ENCODE measurements at places on chromosomes 7 and 10.

DNA sequence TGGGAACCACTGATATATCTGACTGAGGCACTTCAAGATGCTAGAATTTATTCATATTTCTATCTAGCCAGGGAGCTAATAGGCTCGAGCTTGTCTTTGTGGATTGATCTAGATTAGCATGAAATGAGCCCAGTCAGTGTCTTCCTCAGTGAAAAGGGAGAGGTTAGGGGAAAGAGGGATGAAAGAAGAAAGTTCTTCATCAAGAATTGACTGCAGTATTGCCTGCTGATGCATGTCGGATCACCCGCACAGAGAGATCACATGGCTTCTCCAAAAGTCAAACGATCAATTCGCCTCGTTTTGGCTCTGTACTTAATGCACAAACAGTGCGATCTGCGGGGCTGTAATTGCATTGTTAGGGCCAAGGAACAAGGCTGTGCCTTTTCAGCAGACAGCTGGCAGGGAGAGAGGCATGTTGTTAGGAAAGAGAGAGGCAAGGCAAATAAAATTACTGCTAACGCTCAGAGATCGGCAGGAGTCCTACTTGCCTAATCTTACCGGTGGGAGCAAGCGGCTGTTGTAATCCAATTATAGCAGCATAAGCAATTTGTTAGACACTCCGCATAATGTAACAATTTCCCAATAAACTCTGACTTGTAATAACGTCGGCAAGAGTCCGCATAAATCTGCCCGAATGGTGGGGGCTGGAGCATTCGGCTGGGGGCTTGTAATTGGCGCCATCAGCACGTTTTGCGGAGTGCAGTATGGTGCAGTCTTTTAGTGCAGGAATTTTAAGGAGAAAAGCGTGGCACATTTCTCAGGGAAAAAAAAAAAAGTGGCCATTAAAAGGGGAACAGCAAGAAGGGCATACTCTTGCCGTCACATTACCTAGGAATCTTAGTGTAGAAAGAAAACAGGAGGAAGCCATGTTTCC, 102.1 kb downstream of the POLL start:
- no peak for DNase-seq

DNA sequence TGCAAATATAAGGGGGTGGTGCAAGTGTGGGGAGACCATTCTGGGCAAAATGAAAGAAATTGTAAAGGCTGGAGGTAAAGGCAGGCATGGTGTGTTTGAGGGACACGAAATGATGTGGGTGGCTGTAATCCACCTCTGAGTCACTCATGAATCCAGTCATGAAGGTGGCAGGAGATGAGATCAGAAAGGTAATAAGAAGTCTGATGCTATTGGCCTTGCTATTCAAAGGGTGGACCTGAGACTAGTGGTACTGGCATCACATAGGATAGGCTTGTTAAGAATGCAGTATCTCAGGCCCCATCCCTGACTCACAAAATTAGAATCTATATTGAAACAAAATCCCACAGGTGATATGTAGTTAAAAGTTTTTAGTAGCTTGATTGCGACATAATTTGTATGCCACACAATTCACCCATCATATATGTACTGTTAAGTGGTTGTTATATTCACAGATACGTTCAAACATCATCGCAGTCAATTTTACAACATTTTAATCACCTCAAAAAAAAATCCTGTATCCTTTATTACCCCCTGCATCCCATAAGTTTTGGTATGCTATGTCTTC, 85.6 kb downstream of the ST8SIA6 start:
- DNase-seq: no peak

- DNase-seq: no peak
Observed at GRCh38 chr10:73773152-73773879, 8.5 kb upstream of the CHCHD1 start.

DNA sequence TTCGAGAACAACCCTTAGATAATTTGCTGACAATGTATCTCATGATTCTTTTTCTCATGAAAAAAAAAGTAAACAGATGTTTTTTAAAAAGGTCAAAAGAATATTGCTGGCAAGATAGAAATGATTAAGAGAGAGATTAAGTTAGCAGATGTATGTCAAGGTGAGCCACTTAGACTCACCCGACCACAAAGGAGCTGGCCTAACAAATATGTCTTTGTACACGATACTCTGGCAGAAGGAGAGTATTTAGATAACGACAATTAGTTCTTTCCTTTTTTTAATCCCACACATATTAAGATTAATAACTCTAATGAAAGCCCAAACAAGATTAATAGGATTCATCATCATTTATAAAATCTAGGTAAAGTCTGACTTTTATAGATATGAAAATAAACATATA, 156.7 kb downstream of the RAPGEF5 start:
- no peak for DNase-seq

DNA sequence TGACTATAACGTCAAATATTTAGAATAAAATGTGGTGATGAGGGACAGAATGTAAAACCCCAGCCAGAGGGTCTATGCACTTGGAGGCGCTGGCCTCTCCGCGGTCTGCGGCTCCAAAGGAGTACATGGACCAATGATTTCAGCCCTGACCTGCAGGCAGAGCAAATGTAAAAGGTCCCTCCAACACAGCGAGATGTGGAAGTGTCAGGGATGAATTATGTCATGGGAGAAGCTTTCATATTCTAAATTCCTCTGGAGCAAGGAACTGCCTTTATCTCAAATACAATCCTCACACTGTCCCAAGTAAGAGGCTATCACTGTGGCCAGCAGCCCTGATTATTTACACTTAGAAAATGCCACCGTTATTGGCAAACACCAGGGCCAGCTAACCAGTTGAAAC, 139.4 kb downstream of the GFRA1 start:
- no peak for DNase-seq

DNA sequence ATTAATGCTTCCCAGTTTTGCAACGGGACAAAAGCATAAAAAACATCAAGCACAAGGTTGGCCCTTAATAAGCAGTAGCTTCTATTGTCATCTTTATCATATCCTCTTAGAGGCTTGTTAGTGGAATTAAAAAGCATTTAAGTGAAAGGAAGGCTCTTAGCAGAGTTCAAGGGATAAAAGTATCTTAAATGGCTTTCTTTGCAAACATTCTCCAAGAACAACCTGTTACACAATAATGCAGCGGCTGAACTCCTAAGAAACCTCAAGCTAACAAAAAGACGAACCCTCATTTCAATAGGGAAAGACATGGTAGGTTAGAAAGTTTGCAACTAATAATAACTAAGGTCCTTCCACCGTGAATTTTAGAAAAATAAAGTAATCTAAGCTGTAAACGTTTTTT, 82.1 kb downstream of the MPP7 start:
- DNase-seq: no peak
